Activated CD8-positive, alpha-beta T cell treated with anti-CD3 and anti-CD28 coated beads, Interleukin-2, amount 10 ng/mL, durations not matched to agents 7 days and 5 days (primary cell): ENCODE measurements at places on chromosomes 4 and X. TPM values are rescaled to one million over a fixed set of nuclear protein-coding genes. Genes with fewer than 3 reads are reported as not detected.

The CYSLTR1 gene
- 3.3 TPM for total RNA-seq

The FRYL gene
- total RNA-seq: 98.5 TPM

The LIMCH1 gene
- total RNA-seq: not detected

The PRDX4 gene
- total RNA-seq: 29.3 TPM

The PABPC5 gene
- not detected for total RNA-seq

The IL2 gene
- total RNA-seq: not detected

The MAGEA2 gene
- not detected for total RNA-seq

The PDGFRA gene
- total RNA-seq: not detected

The RASL11B gene
- not detected for total RNA-seq

The ATOH1 gene
- total RNA-seq: not detected

The NSG1 gene
- total RNA-seq: 17.8 TPM

The PCDH7 gene
- total RNA-seq: not detected

The FAM184B gene
- total RNA-seq: not detected

The SOWAHB gene
- total RNA-seq: not detected

The CLCN4 gene
- total RNA-seq: not detected

The TENM3 gene
- not detected for total RNA-seq

The LNX1 gene
- not detected for total RNA-seq

The BCOR gene
- 45.5 TPM for total RNA-seq

The SMR3B gene
- total RNA-seq: not detected

The TCEAL6 gene
- not detected for total RNA-seq

The ATP1B4 gene
- total RNA-seq: not detected
